ENCODE measurements at places on chromosomes 6 and 20.

GRCh38 chr6:85405175-85405852 is 44.6 kb upstream of the NT5E start:
- no peak for DNase-seq

- DNase-seq, result no peak
Observed at GRCh38 chr6:126743076-126743475, 375.4 kb upstream of the RSPO3 start.

DNA sequence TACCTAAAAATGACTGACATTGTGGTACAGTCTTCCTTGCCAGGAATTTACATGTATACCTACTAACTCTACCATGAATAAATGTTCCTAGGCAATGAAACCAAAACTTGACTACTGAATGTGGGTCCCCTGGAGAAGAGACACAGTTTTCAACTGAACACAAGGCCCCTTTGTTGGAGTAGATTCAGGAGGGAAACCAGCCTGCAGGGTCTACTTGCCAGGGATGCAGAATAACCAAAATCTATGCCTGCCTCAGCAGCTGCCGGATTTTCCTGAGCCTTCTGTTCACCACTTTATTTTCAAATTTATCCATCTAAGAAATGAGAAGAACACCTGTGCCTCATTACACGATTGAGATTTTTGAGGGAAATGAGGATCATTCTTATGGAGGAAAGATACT is 211.9 kb downstream of the GRM1 start:
- DNase-seq, result no peak

DNA sequence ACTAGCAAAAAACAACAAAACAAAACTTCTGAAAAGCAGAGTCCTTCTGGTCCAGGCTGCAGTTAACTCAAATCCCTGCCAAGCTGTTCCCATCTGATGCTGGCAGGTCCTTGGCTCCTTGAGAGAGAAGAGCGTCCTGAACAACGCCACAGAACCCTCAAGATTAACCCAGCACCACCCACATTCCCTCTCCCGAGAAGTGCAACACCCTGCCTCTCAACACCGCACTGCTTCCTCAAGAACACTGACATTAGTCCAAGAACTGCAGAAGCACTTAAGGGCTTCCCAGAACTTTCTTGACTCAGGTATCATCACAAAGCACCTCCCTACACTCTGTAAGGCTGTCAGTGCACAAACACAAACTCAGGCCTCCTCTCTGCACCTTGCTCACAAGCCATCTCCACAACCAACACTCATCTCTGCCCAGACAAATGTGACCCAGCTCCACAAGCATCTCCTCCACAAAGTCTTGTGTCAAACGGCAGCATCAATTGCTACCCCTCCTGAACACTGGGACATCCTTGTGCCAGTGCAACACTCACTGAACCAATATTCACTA is 7.5 kb downstream of the MRPL14 start:
- no peak for DNase-seq

DNA sequence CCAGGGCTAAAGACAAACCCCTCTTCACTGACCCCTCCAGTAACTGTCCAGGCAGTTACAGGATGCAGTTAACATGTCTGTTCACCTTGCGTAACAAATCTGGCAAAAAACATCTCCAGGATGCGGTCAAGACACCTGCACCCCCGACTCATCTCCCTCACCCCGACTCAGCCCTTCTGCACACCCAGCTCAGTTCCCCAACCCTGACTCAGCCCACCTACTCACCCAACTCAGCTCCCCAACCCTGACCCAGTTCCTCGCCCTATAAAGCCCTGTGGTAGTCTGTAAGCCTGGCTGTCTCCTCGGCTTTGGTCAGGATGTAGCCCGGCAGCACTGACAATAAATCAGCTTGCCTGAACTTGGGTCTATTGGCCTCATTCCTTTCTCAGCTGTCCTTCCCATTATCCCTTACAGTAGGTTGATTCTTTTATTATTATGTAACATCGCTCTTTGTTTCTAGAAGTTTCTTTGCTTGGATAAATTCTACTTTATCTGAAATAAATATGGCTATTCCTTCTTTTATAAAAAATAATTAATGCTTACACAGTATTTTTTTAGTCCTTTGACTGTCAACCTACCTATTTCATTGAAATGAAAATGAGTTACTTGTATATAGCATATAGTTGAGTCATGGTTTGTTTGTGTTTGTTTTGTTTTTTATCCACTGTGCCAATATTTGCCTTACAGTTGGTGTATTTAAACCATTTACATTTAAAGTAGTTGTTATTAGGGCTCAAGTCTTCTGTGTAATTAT is 12.9 kb upstream of the ADTRP start:
- no peak for DNase-seq

DNA sequence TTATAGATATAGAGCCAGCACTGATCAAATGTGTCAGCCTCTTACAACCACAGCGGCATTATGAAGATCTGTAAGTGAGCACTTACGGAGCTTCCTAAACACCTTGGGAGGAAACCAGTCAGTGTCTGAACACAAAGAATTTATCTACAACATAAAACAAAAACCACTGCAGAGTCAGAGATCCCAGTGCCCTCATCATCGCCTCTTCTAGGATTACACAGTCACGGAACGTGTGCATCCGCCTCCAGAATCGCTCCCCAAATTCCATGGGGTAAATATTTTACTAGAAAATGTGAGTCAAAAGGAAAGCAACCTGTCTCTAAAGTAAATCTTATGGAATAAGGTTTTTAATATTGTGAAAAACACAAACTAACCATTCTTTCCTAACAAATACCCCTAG is 243.6 kb downstream of the PACRG start:
- no peak for DNase-seq

DNA sequence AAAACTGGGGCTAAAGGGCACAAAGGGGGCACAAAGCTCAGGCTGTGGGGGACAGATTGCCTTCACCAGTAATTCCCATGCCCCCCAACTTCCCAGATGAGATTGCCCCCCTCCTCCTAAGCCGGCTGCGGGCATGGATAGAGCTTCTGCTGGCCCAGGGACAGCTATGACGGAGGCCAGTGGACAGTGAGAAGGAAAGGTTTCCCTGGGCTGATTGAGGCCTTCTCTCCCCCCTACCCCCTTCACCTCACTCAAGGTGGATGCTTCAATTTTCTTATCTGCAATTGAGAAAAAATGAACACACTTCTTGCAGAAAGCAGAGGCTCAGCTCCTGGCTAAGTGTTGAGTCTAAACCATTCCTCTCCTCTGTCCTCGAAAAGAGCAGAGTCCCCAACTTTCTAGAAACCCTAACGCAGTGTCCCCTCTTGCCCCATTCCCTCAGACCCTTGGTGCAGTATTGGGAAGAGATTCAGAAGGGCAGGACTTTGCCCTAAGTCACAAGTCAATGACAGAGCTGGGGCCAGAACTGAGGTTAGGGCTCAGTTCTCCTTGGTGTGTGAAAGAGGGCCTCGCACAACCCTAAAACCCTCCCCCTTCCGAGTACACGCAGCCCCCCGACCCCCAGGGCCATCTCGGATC is 808 bp downstream of the SDC4 start:
- no peak for DNase-seq

DNA sequence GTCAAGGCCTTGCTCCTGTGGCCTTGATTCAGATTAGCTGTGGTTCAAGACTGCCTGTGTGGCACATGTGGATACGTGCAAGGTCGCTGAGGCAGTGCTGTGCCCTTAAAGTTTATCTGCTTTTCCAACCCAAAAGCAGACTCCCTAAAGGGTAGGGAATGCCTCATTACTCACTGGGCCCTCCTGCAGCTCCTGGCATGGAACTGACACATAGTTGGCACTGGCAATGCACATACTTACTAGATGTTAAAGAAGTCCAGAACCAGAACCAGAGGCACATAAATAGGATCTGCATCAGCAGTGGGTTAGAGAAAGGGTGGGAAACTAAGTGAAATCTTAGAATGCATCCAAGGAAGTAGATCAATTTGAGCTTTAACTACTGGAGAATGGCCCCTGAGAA is 90.6 kb upstream of the MLN start:
- peak; percentile 42 for DNase-seq

DNA sequence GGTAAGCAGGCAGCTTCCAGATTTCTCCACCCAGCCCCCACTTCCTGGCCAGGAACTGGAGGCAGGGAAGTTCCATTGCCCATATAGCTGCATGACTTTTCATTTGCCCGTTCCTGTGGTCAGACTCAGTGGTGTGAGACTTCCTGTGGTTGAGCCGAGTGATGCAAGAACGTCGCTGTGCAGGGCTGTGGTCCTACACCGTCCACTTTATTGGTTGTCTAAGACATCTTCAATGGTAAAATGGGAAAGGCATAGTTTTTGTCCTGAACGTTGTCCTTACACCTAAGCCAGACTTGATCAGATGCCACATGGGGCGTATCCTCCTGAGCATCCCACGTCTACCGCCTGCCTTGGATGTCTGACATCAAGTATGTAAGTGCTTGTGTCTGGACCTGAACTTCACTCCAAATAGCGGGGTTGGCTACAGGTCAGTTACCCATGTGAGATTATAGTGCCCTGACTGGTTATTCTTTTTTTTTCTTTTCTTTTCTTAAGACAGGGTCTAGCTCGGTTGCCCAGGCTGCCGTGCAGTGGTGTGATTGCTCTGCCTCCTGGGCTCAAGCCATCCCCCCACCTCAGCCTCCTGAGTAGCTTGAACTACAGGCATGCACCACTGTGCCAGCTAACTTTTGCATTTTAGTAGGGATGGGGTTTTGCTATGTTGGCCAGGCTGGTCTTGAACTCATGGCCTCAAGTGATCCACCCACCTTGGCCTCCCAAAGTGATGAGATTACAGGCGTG is 25.9 kb upstream of the GTSF1L start:
- no peak for DNase-seq

- DNase-seq, result no peak
Observed at GRCh38 chr20:5118220-5119142, 1.3 kb downstream of the PCNA start.

DNA sequence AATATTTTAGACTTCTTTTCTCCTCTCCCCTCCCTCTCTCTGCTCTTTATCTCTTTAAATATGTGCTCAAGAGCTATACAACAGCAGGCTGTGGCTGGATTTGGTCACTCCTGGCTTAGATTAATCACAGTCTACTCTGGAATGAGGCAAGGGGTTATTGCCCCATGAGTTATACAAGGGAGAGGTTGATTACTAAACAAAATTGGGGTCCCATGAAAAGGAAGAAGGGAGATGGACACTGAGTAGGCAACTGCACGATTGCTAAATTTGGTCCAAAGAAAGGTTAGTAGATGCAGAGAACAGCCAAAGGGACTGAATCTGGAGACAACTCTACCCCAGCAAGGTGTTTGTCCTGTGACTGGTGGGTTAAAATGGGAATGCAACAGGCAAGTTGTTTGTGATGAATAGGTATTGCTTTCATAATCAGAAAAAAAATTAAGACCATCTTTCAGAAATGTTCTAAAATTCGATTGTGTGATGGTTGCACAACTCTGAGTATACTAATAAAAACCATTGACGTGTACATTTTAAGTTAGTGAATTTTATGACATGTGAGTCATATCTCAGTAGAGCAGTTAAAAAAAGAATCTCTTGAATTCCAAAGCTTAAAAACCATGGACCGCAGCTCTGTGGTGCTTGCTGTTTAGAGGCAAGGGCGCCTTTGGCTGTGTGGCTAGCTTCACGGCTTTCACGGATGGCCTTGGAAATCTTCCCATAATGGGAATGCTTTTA is 57.1 kb downstream of the KIZ start:
- no peak for DNase-seq

DNA sequence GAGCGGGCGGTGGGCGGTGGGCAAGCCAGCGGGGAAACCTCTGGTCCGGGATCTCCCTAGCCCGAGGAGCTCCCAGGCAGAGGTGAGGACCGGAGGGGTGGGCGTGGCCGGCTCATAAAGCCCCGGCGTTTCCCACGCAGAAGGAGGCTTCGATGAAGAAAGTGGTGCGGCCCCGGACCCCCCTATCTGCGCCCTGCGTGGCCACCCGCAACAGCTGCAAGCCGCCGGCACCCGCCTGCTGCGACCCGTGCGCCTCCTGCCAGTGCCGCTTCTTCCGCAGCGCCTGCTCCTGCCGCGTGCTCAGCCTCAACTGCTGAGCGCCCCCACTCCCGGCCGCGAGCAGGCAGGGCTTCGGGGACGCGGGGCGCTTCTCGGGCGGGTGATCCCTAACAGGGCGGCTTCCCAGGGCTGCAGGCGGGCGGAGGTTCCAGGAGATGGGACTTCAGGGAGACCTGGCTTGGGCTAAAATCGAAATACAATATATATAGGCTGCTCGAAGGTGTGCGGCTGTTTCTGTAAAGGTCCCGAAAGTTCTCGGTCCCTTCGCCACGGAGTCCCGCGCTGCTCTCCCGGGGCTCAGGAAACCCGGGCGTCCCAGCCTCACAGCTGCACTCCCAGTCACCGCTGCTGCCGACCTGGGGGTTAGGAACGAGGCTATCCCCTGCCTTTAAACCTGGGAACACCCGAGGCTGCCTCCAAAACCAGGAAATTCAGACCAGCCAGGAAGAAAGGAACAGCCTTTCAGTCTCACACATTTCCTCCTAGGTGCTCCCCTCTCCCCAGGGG is 27.8 kb downstream of the ASIP start:
- no peak for DNase-seq

GRCh38 chr6:47203266-47203937 is 106.3 kb downstream of the TNFRSF21 start:
- no peak for DNase-seq

DNA sequence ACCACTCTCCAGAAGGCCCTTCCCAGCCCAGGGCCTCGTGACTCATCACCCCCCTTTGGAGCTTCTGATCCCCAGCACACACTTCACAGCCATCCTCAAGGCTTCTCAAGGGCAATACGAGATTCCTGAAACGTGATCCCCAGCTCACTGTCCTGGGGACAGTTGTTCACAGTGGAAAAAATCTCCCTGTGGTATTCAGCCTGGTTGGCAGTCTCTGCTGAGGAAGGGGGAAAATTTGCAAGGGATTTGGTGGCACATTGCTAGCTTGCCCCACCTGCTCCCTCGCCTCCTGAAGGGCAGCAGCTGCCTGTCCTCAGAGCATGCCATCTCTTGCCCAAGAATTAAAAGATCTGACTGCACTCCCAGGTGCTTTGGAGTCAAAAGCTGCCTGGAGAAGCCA is 20.7 kb upstream of the PKHD1 start:
- DNase-seq, result no peak

DNA sequence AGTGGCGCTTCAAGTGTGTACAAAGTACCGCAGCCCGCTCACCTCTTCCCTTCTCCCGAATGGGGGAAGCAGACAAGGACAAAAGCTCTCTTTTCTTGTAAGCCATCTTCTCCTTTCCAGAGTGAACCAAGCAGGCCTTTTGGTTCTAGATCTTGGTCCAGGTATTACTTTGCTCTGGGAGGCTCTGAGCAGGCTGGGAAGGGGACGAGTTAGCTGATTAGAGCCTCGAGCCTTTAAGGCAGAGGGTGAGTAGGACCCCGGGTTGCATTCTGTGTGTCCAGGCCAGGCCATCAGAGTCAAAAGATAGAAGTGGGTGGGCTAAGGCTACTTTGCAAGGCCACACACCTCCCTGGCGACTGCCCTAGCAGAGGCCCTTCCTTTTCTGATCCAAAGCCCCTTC is 57.6 kb downstream of the GTF2H5 start:
- DNase-seq, result no peak
